Pancreas (tissue), 10 donors: ENCODE measurements at places on chromosomes 6 and 20. TPM values are rescaled to one million over a fixed set of nuclear protein-coding genes. Genes with fewer than 3 reads are reported as not detected.

Gene VWA7
- 2.9 TPM for total RNA-seq

Gene ZNF334
- total RNA-seq: 2.6 TPM

Gene SMIM28
- total RNA-seq: not detected

GRCh38 chr20:32651537-32651936 is 22.2 kb downstream of the C20orf203 start:
- no peak overlapping the region for H3K27ac ChIP-seq
- H3K4me3 ChIP-seq: no peak overlapping the region
- H3K27me3 ChIP-seq: no peaks in the 10 kb centered on the region
- no peaks in the 10 kb centered on the region for H3K36me3 ChIP-seq

DNA sequence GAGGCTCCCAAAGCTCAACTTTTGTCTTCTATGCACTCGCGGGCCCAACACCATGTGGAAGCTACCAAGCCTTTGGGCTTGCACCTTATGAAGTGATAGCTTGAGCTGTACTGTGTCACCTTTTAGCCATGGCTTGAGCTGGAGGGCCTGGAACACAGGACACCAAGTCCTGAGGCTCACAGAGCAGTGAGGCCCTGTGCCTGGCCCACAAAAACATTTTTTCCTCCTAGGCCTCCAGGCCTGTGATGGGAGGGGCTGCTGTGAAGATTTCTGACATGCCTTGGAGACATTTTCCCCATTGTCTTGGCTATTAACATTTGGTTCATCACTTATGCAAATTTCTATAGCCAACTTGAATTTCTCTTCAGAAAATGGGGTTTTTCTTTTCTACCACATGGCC is 96.5 kb downstream of the MMUT start:
- no peaks in the 10 kb centered on the region for H3K36me3 ChIP-seq
- no peaks in the 10 kb centered on the region for H3K27me3 ChIP-seq
- H3K4me1 ChIP-seq: no peaks in the 10 kb centered on the region
